ENCODE measurements at places on chromosomes 2 and 18.

GRCh38 chr2:86753606-86754005 lies 33.5 kb downstream of the RMND5A start:
- DNase-seq = no peak

DNA sequence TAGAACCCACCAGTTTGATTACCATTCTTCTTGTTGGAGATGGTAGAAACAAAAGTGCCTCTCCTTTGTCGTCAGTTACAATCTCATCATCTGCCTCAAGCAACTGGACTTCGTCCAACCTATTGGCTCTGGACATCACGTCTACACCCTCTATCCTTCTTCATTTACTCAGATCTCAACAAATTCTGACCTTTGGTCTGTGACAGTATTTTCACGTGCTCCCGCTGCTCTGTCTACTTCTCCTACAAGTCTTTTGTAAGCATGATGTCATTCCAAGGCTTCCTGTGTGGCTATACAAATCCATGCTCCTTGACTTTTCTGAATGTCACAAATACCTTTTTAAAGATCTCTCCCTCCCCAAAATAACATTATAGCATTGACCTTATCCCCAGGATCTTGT lies 43.0 kb upstream of the PID1 start:
- no peak for DNase-seq

DNA sequence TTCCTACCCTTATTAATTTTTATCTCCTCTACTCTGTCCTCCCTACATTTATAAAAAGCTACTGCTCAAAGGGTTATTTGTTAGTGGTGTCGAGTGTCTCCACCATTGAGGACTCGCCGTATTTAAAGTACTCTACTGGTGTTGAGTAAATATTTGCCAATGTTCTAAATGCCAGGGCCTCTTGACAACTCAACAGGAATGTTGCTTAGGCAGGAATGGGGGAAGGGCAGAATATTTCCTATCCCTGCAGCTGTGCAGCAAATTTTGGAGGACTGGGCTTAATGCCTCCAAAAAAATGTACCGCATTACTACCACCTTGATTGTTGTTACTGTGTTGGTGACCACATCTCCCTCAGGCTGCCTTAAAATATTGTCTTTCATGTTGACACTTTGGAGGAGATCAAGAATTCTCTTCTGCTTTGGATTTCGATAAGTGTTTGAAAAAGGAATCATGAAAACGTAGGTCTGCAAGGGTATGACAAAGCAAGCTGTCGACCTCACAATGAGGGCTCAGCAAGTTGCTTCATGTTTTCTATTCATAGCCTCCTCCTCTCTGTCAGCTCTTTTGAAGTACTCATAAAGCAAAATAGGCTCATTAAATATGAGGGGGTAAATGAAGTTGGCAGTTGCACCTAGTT lies 84.3 kb downstream of the EFEMP1 start:
- no peak for DNase-seq

GRCh38 chr2:225690153-225690552 lies 290.6 kb downstream of the NYAP2 start:
- no peak for DNase-seq

GRCh38 chr2:23021311-23022120 lies 363.5 kb upstream of the KLHL29 start:
- no peak for DNase-seq

DNA sequence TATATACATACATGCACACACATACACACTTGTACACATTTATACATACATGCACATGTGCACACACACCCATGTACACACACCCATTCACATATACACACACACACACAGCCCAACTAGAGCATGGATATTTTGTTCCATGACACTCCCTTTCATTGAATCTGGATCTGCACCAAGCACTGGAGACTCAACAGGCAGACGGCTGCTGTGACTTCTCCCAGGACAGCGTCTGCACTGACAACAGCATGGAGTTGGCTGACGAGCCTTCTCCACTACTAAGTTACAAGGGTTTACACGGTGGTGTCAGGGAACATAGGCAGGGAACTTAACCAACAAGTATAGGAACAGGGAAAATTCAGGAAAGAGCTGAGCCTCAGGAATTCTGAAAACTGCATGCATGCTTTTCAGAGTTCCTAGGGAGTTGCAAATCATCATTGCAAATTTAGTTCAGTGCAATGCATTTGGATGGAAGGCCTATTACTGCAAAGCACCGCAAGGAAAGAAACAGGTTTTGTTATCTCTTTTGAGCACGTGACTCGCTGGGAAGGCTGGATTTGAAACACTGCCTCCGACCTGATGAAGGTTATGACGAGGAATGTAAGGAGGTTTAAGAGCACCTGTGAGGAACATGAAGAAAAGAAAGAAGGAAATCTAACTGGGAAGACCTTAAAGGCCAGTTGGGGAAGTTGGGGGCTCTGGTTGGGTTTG lies 35.9 kb downstream of the TMEM18 start:
- no peak for DNase-seq

DNA sequence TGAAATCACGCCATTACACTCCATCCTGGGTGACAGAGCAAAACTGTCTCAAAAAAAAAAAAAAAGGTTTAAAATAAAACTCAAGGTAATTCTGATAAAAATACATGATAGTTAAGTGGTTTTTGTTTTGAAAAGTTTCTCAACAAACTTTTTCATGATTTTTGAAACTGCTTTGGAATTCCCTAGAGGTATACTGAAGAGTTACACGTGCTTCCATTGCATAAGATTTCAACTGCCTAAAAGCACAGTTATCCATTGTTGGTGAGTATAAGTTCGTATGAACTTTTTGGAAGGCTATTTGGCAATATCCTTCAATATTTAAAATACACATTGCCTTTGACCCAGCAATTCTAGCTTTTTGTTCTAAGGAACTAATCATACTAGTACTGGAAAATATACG lies 74.9 kb downstream of the USP34 start:
- no peak for DNase-seq

GRCh38 chr2:240426845-240427721 lies 8.4 kb upstream of the GPC1 start:
- no peak for DNase-seq

GRCh38 chr2:165827016-165827920 lies 33.2 kb upstream of the GALNT3 start:
- DNase-seq = no peak

DNA sequence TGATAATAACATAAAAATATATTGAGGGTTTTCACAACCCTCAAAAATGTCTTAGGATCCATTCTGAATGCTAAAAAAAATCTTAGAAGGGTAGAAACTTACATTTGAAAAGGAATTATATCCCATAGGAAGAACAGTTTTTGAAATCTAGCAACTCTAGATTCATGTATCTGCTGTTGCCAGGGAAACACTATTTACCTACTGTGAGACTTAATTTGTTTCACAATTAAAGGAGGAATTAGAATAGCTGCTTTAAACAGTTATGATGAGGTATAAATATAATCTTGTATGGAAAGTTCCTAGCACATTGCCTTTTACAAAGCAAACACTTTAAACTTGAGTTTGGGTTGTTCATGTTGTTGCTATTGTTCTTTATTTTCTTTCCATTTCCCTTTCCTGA lies 988.2 kb downstream of the SUCLG1 start:
- DNase-seq = no peak
